ENCODE measurements at places on chromosomes 3 and 15. TPM values are rescaled to one million over a fixed set of nuclear protein-coding genes. Genes with fewer than 3 reads are reported as not detected.

DNA sequence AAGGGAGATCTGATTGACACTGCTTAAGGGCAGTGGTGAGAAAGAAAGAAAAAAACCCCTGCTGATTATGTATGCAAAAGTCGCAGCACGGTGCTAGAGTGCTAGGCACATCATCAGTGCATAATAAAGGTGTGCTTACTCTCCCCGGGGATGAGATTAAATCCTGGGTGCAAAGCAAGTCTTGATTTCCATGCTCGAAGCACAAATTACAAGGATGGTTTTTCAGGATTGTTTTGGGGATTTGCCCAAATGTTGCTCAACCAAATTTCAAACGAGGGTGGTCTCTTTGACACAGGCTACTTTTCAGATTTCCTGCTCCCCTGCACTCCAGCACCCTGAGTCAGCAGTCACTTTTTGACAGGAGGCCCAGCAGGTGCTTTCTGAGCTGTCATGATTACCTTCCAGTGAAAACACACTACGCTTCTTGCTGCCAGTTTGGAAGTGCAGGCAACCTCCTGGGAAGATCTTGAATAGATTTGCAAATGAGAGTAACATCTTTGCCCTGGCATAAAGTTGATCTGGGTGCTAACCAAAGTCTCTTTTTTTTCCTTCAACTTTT is 167.5 kb upstream of the TRIM42 start:
- no peak overlapping the region for H3K27ac ChIP-seq
- no peaks in the 10 kb centered on the region for H3K27me3 ChIP-seq
- H3K4me3 ChIP-seq, result no peak overlapping the region
- no peaks in the 10 kb centered on the region for H3K4me1 ChIP-seq
- H3K36me3 ChIP-seq, result no peaks in the 10 kb centered on the region

The RETNLB gene
- total RNA-seq, result not detected

The AQP9 gene
- total RNA-seq, result 1.4 TPM

GRCh38 chr3:129577925-129578786 is 28.3 kb downstream of the PLXND1 start:
- no peak overlapping the region for H3K4me3 ChIP-seq
- no peaks in the 10 kb centered on the region for H3K36me3 ChIP-seq
- no peak for DNase-seq
- H3K27me3 ChIP-seq, result no peaks in the 10 kb centered on the region

DNA sequence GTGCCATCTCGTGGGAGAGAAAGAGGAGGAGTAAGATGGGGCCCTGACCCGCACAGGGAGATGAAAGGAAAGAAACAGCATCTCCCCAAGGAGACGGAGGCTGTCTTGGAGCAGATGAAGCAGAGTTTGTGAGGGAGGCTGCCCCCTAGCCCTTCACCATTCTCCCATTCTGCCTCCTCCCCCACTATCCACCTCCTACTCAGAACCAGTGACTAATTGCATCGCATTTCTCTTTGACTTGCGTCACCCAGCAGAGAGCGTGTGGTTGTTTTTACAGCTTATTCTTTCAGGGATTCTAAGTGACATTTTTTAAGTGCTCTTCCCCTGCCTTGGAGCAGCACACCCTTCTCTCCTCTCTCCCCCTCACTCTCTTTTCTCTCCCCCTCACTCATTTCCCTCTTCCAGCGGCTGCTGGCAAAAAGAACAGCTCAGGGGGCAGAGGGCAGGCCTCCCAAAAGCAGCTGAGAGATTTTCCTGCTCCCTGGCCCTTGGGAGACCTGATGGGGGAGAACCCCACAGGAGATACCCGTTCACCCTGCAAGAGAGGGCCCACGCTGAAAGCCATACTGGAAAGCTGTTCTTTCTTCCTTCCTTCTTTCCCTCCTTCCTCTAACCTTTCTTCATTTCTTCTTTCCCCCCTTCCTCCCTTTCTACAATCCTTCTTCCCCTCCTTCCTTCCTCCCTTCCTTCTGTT is 91.8 kb downstream of the MRPL46 start:
- DNase-seq, result no peak
- no peaks in the 10 kb centered on the region for H3K27me3 ChIP-seq
- H3K4me3 ChIP-seq, result no peak overlapping the region
- H3K36me3 ChIP-seq, result no peaks in the 10 kb centered on the region

GRCh38 chr3:4709341-4709740 is 216.2 kb downstream of the ITPR1 start:
- H3K36me3 ChIP-seq, result peaks cover 3% of the 10 kb centered on the region
- peaks cover 13% of the 10 kb centered on the region for H3K4me1 ChIP-seq
- no peak overlapping the region for H3K27ac ChIP-seq

DNA sequence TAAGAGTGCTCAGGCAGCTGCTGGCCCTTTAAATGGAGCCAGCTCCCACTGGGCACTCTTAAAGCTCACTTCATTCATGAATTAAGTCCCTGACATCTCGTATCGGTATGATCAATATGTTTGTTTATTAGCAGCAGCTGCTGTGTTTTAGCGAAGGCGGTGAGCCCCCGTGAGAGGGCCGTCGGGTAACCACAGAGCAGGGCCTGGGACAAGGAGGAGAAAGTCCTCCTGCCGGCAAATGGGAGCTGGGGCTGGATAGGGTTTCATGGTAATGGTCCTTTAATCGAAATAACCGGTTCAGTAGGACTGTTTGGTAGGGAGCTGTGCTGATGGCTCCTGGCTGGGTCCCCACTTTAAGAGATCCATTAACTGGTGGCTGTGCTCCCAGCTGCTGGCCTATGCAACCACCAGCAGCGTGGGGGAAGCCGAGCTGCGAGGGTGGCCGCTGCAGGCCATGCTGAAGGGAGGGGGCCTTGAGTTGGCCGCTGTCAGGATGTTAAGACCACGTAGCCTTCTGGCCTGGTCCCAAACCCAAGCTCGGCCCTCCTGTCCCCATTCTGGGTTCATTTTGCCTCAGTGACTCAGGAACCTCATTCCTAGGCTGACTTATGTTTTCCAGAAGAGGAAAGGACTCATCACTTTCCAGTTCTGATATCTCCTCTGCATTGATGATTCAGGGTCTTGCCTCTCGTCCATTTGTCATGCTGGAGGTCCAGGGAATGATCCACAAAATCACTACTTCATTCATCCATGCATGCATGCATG is 67.6 kb upstream of the NTRK3 start:
- no peak for DNase-seq
- H3K27me3 ChIP-seq, result peaks cover 6% of the 10 kb centered on the region
- no peaks in the 10 kb centered on the region for H3K36me3 ChIP-seq
- H3K4me1 ChIP-seq, result no peaks in the 10 kb centered on the region
- H3K27ac ChIP-seq, result no peak overlapping the region

- no peaks in the 10 kb centered on the region for H3K27me3 ChIP-seq
- no peak for DNase-seq
- no peak overlapping the region for H3K27ac ChIP-seq
- no peak overlapping the region for H3K4me3 ChIP-seq
- H3K4me1 ChIP-seq, result no peaks in the 10 kb centered on the region
Measured at GRCh38 chr15:40536501-40536900, 28.3 kb downstream of the CCDC32 start.

The ITGA11 gene
- 0.92 TPM for total RNA-seq

- H3K4me3 ChIP-seq, result no peak overlapping the region
- H3K27ac ChIP-seq, result no peak overlapping the region
- peaks cover 2% of the 10 kb centered on the region for H3K4me1 ChIP-seq
- DNase-seq, result no peak
- no peaks in the 10 kb centered on the region for H3K36me3 ChIP-seq
Measured at GRCh38 chr3:177538048-177538749, 340.9 kb upstream of the TBL1XR1 start.

- H3K27ac ChIP-seq, result no peak overlapping the region
- H3K36me3 ChIP-seq, result no peaks in the 10 kb centered on the region
- H3K4me3 ChIP-seq, result no peak overlapping the region
- H3K27me3 ChIP-seq, result no peaks in the 10 kb centered on the region
- peaks cover 3% of the 10 kb centered on the region for H3K4me1 ChIP-seq
Measured at GRCh38 chr3:190380184-190380583, 7.8 kb upstream of the CLDN16 start.

DNA sequence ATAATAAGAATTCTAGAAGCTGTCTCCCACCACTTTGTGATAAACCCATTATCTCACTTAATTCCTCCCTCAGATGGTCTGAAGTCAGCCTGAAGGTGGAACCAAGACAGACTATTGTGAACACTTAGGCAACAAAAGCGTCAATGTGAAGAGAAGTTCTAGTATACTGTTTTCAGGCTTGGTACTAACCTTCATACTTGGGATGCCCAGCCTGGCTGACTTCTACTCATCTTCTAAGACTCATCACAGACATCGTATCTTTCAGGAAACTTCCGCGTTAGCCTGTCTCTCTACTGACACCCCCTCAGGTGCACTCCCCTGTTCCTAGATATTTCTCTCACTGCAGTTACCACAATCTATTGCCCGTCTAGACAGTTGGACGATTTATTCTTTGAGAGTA is 201.2 kb downstream of the SATB1 start:
- no peak for DNase-seq
- H3K36me3 ChIP-seq, result no peaks in the 10 kb centered on the region
- H3K4me3 ChIP-seq, result no peak overlapping the region
- H3K4me1 ChIP-seq, result no peaks in the 10 kb centered on the region

DNA sequence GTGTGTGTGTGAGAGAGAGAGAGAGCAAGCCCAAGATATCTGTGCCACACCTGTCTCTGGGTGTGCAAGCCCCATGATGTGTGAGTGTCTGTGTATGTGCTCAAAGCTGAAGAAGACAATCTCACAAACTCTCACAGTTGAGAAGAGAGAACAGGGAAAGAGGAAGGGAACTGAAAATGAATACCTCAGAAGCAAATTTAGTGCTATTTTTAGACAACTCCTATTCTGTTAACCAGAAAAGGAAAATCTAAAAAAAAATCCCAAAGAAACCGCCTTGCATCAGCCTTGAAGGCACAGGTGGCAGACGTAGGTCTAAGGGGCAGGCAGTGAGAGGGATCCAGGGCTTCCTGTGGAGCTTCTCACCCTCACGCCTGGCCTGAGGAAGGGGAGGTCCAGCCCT is 47.8 kb downstream of the ATP2B2 start:
- no peaks in the 10 kb centered on the region for H3K36me3 ChIP-seq
- H3K27me3 ChIP-seq, result no peaks in the 10 kb centered on the region
- H3K27ac ChIP-seq, result no peak overlapping the region
- H3K4me1 ChIP-seq, result no peaks in the 10 kb centered on the region

- H3K27me3 ChIP-seq, result no peaks in the 10 kb centered on the region
- H3K4me1 ChIP-seq, result peaks cover 30% of the 10 kb centered on the region
- H3K4me3 ChIP-seq, result peak overlapping the region; percentile 83
- H3K27ac ChIP-seq, result peak overlapping the region; percentile 95
- no peaks in the 10 kb centered on the region for H3K36me3 ChIP-seq
- DNase-seq, result no peak
Measured at GRCh38 chr3:20038699-20039465, 1.4 kb upstream of the KAT2B start.

The BSN gene
- total RNA-seq, result 0.67 TPM

The TPRA1 gene
- total RNA-seq, result 27.1 TPM

The BFSP2 gene
- total RNA-seq, result not detected

- no peak for DNase-seq
- H3K36me3 ChIP-seq, result no peaks in the 10 kb centered on the region
- no peak overlapping the region for H3K27ac ChIP-seq
- H3K4me1 ChIP-seq, result no peaks in the 10 kb centered on the region
Measured at GRCh38 chr3:13162549-13163320, 89.5 kb upstream of the IQSEC1 start.

The AADACL2 gene
- total RNA-seq, result not detected

GRCh38 chr3:24952388-24952787 is 457.7 kb upstream of the THRB start:
- no peak for DNase-seq
- no peaks in the 10 kb centered on the region for H3K27me3 ChIP-seq
- no peak overlapping the region for H3K27ac ChIP-seq
- no peaks in the 10 kb centered on the region for H3K4me1 ChIP-seq

The STXBP5L gene
- not detected for total RNA-seq

DNA sequence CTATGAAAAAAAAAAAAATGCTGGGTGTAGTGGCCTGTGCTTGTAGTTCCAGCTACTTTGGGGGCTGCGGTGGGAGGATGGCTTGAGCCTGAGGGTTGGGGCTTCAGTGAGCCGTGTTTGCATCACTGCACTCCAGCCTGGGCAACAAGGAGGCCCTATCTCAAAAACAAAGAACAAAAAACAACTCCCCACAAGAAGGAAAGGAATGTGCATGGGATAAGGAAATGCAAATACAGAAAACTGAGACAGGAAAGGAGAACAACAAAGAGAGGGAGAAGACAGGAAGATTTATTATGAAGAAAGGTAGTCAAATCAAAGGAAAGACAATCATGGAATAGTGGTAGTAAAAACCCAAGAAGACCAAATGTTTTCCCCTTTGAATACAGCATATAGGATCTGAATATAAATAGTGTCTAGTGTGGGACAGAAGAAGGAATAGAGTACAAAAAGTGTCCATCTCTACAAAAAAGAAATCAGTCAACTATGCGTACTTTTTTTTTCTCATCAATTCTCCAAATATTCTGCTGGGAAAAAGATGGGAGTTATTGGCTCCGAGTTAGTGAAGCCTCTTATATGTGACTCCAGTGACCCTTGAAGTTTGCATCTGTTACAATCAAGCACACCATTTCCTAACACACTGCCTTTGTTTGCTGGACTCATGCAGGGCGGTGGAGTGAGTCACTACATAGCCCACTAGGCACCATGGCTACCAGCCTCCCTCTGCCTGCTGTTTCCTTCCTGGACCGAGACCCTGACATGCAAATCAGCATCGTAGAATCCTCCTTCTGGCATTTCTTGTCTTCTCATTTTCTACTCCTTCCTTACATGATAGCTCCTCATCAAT is 101.2 kb upstream of the PTX3 start:
- no peaks in the 10 kb centered on the region for H3K36me3 ChIP-seq
- H3K27ac ChIP-seq, result no peak overlapping the region
- no peak overlapping the region for H3K4me3 ChIP-seq
- no peaks in the 10 kb centered on the region for H3K4me1 ChIP-seq
- H3K27me3 ChIP-seq, result no peaks in the 10 kb centered on the region

GRCh38 chr3:45595364-45596195 is 1.0 kb downstream of the LIMD1 start:
- peaks cover 48% of the 10 kb centered on the region for H3K4me1 ChIP-seq
- no peaks in the 10 kb centered on the region for H3K36me3 ChIP-seq
- no peaks in the 10 kb centered on the region for H3K27me3 ChIP-seq
- peak overlapping the region; percentile 61 for H3K4me3 ChIP-seq

DNA sequence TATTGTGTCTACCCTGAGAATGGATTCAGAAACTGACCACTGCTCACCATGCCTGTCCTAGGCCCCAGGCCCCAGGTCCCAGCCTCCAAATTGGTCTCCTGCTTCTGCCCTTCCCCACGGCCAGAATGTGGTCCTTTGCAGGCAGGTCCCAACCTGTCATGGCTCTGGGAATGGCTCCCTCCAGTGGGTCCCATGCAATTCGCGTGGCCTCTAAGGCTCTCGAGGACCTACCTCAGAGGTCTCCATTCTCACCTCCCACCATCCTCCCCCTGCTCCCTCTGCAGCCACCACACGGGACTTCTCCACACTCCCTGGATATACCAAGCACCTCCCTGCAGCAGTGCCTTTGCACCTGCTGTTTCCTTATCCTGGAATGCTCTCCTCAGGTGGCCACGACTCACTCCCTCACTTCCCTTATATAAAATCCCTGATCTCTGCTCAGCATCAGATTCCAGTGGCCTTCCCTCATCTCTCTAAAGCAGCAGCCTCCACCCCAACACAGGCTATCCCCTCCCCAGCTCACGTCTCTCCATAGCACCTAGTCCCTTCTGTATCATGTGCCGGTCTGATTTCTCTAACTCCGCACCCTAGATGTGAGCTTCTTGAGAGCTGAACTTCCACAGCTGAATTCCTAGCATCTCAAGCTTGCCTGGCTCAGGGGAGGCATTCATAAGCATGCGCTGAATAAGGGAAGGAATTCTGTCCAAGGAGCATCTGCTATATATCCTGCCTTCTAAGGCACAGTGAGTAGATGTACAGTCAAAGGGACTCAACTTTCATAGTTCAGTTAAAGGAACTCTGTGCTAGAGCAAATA is 56.9 kb downstream of the ARRDC4 start:
- H3K4me1 ChIP-seq, result peaks cover 14% of the 10 kb centered on the region
- no peaks in the 10 kb centered on the region for H3K36me3 ChIP-seq
- DNase-seq, result no peak
- H3K27ac ChIP-seq, result no peak overlapping the region
- H3K4me3 ChIP-seq, result no peak overlapping the region
- H3K27me3 ChIP-seq, result no peaks in the 10 kb centered on the region
